ENCODE measurements at places on chromosomes 1 and 21.

DNA sequence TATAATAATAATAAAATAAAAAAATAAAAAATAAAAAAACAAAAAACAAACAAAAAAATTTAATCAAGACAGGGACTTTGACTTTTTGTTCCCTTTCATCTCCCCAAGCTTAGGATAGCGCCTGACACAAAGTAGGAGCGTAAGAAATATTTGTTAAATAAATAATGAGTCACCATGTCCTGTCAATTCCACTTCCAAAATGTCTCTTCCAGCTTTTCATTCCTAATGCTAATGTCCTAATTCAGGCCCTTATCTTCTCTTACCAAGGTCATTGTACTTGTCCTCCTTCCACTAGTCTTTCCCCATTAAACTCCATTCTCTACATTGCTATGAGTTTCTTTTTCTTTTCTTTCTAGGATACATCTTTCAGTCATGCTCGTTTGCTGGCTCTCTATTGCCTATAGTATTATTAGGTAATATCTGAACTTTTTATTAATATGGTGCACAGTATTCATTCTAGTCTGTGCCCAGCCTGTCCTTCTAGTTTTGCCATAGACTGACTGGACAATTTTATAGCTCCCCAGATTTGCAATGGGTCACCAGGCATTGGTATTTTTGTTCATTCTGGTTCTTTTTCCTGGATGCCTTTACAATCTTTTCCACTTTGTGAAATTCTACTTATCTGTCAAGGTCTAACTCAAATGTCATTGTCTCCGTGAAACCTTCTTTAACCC, 11.4 kb downstream of the NEXN start:
- DNase-seq: no peak

DNA sequence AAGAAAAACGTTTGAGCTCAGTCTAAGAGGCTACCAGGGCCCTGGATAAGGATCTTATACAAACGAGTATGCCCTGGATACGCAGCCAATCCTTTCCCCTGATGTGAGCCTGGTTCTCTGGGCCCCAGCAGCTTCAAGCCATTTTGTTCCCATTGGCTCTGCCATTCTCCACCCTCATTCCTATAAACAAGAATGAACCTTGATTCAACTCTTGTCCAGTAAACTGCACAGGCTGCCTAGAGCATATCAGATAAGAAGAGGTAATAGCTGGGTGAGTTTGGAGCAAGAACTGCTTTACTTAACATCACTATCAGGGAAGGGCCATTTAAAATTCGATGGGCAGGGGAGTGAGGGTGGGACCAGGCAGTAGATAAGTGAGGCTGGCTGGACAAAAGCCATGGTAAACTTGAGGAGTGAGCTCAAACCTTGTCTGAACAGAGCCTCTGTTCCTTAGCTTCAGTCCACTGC, 11.3 kb downstream of the BTG2 start:
- DNase-seq: no peak

DNA sequence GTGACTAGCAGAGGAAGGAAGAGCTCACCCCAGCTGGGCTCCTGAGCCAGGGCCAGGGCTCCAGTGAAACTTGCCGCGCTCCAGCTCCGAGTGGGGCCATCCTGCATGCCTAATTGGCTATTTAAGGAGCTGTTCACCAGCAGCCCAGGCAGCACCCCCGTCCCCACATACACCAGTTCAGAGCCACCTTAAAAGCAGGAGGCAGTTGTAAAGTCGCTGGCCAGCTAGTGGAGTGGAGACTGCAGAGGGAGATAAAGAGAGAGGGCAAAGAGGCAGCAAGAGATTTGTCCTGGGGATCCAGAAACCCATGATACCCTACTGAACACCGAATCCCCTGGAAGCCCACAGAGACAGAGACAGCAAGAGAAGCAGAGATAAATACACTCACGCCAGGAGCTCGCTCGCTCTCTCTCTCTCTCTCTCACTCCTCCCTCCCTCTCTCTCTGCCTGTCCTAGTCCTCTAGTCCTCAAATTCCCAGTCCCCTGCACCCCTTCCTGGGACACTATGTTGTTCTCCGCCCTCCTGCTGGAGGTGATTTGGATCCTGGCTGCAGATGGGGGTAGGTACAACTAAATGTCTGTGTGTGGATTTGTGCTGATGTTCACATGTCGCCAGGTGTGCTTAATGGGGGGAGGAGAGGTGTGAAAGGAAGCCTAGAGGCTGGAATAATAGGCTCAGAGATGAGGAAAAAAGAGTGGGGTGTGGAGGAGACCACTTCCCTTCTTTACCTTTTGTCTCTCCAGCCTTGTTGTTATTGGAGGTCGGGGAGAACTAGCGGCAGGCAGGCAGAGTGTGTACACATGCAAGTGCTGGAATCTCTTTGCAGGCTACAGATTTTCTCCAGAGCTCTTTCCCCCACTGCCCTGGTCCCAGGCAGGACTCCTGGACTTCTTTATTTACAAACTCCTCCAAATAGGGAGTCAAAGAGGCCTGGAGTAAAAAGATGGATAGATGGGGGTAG, at the start of gene CA14:
TSS of gene CA14 (plus strand) at position 151 of the 962 bp plus-strand sequence. CDS start at position 506, 355 bp downstream.
- peak; percentile 57 for DNase-seq

- DNase-seq: no peak
Measured at GRCh38 chr1:115545791-115546733, 95.7 kb upstream of the VANGL1 start.

- no peak for DNase-seq
Measured at GRCh38 chr1:186575348-186575747, 104.9 kb downstream of the PTGS2 start.

DNA sequence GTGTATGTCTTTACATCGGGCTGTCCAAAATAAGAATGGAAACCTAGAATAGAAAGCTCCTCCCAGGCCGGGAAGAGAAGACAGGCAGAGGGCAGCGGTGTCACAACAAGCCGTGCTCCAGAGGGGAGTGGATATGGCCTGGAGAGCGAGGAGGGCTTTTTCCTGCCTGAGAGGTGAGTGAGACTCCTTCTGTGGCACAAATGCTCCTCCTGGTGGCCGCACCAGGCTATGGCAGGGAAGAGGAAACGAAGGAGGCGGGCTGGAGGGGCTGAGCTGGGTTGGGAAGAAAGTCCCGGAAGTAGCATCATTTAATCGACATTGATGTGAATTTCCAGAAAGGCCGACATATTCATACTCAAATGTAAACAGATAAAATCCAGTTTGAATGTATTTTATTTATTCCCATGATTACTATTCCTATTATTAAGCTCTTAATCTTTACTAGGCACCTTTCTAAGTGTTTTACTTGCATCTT, 54.7 kb downstream of the MEF2D start:
- peak; percentile 88 for DNase-seq

GRCh38 chr1:23977854-23978191, 2.3 kb downstream of the SRSF10 start:
- DNase-seq: no peak

DNA sequence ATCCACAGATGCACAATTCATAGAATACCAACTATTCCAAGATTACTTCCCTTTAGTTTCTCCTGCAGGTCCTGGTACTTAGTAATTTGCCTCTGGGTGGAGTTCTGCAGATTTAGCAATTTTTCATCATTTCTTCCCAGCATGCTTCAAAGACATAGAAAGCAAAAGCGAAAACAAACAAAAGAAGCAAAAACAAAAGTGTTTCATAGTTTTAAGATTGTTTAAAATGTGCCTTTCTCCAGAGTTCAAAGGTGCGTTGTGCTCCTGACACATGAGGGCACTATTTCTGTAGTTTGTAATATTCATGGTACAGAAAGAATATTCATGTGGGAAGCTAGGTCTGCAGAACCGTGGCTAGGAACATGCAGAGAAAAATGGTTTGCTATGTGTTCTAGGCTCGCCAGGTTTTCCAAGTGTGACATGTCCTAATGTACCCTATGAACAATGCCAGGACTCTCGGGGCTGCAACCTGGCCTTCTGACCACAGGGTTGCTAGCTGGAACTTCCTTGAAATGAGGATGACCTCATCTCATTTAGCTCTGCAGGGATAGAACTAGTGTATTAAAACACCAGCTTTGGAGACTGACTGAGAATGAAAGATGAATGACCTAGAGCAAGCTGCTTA, 30.0 kb upstream of the RCSD1 start:
- peak; percentile 60 for DNase-seq

- DNase-seq: no peak
Measured at GRCh38 chr1:44227211-44227610, 13.9 kb downstream of the DMAP1 start.

DNA sequence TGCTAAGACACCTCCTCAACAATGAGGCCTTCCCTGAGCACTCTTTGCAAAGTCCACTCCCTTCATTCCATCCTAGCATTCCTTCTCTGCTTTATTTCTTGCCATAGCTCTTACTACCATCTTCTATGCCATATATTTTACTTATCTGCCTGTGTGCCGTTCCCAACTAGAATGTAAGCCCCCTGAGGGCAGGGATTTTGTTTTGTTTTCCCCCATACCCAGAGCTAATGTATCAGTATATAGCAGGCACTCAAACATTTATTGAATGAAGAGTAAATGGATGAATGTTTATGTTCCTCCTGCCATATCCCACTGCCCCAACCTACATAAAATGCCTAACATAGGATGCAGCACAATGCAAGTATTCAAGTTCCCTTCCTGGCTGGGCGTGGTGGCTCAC, 14.9 kb upstream of the PPP1R15B start:
- no peak for DNase-seq

- no peak for DNase-seq
Measured at GRCh38 chr21:35014302-35015041, 34.6 kb downstream of the RUNX1 start.

- DNase-seq: peak; percentile 88
Measured at GRCh38 chr1:220786337-220787068, at the start of gene MTARC1. TSS of gene MTARC1 (plus strand) at chr1:220786913. CDS start at chr1:220786945, 32 bp downstream.

- no peak for DNase-seq
Measured at GRCh38 chr1:166902279-166902678, 26.2 kb upstream of the TADA1 start.

DNA sequence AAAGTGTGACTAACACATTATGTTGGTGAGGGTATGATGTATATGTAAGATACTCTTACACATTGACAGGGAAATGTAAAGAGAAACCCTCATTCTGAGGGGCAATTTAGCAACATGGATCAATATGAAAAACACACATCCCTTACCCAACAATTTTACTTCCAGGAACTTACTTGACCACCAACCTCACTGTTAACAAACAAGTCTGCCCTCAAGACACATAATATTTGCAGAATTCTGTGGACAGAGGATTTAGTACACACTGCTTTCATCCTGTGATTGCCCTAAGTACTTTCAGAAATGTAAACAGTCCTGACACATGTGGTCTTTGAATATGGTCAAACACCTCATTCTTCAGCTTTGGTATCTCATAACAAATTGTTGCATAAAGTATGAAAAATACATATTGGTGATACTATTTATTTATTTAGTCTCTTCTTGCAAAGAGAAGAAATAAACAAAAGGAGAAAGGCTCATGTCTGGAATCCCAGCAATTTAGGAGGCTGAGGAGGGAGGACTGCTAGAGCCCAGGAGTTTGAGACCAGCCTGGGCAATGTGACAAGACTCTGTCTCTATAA, 6.9 kb downstream of the USP48 start:
- DNase-seq: no peak

DNA sequence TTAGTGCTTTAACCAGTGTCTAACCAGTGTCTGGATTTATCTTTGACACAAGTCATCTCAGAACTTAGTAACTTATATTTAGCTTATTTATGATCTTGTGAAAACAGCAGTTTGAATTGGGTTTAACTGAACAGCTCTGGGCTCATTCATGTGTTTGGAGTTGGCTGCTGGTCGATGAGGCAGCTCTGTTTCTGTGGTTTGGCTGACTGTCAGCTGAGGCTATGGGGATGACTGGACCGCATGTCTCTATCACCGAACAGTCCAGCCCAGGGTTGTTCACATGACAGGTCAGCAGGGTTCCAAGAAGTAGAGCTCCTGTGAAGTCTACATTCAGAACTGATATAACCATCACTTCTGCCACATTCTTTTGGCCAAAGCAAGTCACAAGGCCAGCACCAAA, 29.1 kb upstream of the C21orf91 start:
- no peak for DNase-seq

DNA sequence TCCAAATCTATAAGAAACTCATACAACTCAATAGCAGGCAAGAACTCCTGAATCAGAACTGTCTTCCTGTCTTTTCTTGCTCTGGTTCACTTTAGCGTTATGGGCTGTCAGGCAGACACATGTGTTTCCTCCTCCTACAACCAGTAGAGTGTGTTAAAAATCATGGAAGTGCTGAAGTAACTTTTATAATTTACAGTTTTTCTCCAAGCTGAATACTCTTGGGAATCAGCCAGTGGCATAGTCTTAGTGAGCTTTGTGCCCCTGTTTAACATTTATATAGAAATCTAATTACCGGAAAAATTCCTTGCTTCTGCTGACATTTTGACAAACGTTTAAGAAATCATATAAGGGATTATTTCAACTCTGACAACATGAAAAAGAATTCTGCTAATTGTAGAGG, 113.1 kb upstream of the RGS18 start:
- no peak for DNase-seq

- no peak for DNase-seq
Measured at GRCh38 chr1:218200979-218201378, 84.1 kb upstream of the RRP15 start.

DNA sequence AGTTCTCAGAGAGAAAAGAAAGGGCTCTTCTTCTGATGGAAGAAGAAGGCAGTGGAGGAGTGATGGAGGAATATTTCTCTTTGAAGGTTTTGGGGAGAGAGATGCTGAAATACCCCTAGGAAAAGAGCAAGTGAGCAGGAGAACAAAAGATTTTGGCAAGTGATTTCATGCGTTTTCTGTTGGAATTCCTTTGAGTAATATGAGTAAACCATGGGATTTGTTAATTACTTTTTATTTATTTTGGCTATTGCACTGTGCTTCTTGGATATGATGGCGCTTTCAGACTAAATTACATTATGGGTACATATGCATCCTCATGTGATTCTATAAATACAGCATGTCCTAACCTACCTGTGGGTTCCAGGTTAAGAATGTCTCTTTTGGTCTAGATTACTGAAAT, 210.1 kb upstream of the PTGFR start:
- DNase-seq: no peak

- no peak for DNase-seq
Measured at GRCh38 chr1:112502826-112503225, 5.9 kb upstream of the WNT2B start.

- peak; percentile 77 for DNase-seq
Measured at GRCh38 chr21:36188081-36188681, 31.6 kb downstream of the DOP1B start.

- peak; percentile 60 for DNase-seq
Measured at GRCh38 chr21:39799178-39799577, 54.2 kb downstream of the IGSF5 start.

DNA sequence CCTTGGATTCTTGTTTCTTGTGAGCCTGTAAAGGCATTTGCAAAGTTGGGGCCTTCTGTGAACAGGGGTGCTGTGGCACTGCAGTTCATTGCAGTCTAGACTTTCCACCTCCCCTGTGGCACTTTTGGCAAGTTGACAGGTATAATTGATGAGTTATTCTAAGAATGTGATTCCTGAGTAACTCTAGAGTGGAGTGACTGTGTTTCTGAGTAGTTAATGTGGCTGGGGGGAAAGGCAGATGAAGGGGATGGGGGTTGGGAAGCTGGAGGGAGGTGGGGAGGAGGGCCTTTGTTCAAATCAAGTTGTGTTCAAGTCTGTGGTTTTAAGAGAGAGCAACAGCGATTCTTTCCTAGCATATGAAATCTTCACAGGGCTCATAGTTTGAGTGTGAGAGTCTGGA, 32.9 kb downstream of the PBX1 start:
- DNase-seq: no peak
